ENCODE measurements at places on chromosomes 11 and 22.

- no peak for DNase-seq
Measured at GRCh38 chr11:2737226-2737590, 37.4 kb upstream of the KCNQ1OT1 start.

DNA sequence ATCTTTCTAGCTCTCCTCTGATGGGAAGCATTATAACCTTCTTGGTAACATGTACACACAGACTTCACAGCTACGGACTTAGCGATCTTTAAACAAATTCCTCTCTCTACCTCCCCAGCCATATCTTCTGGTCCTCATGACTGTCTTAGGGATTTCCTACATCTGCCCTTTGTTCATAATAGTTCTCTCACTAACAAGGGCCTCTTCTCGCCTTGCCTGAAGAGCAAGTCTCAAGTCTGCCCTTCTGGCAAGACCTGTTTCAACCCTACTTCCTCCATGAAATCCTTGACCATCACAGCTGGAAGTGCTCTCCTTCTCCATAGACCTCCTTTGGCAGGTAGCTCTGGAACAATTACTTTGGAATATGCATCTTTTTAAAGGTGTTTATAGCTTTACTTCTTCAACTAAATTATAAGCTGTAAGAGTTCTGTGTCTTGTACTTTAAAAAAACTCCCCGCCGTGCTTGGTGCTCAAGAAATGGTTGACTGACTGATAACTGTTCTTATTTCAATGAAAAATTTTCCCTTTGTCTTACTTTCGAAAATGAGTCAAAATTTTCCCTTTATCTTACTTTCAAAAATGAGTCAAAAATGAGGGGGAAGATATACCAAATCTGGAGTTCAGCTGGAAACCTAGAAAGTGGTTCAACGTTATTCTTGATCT, 34.7 kb downstream of the SNX19 start:
- no peak for DNase-seq

- DNase-seq: no peak
Measured at GRCh38 chr11:86205421-86206336, 38.9 kb upstream of the EED start.

DNA sequence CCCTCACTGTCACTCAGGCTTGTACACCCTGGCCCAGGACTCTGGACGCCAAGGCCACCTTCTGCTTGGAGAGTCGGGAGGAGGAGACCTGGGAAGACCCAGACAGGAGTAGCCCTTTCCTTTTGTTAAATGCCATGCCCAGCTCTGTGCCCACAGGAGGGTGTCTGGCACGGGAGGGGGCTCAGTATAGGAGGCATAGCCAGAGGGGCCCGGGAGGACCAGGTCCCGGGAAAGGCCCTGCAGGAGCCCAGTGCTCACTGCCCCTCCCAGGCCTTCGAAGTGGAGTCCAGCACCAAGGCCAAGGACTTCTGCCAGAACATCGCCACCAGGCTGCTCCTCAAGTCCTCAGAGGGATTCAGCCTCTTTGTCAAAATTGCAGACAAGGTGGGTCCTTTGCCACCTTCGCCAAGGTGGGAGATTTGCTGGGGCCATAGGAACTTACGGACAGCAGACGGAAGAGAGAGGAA, 79.0 kb downstream of the MYO7A start:
- no peak for DNase-seq

DNA sequence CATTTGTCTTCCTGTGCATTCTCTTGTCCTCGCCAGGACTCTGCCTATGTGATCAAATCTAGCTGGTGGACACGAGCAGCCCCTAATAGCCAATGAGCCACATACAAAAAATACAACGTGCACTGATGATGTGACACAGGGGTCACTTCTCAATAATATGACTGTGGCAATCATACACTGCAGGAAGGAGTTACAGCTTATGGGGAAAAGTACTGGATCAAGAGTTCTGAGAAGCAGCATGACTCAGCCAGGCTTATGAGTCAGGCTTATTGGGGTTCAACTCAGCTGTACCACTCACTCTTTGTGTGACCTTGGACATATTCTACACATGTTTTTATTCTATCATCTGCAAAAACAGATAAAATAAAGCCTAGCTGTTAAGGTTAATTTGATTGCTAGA, 889.4 kb upstream of the TENM4 start:
- no peak for DNase-seq

DNA sequence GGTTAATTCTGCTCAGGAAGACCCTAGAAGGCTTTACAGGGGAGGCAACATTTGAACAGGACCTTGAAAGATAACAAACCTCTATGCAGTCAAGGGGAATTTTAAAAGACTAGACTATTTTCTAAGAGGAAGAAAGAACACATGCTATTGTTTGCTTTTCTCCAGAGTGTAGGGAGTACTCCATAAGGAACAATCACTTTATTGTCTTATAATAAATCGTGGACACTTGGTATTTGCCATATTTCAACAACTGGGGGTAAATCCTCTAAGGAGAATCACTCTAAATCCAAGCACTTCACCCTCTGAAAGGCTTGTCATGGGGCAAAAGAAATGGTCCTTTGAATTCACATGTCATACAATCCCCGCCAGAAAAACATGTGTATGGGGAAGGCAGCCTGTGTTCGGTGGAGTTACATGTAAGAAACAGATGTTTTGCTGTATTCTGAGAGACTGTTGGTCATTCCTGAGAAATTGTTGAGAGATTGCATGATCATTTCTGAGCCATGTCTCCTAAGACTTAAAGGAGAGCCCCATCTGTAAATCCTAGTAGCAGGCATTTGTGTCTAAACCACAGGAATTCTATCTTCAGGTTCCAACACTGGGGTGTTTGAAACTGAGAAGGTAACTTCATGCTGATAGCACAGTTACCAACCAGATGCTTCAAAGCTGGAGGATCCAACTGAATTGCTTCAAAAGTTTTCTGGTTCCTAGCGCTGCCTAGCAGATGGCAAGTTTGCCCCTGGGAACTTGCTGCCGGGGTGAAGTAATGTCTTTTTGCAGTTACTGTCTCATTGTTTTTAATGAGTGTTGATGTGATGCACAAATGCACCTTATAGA, 66.8 kb downstream of the FZD4 start:
- no peak for DNase-seq

- DNase-seq: no peak
Measured at GRCh38 chr11:37333345-37333744, 735.3 kb upstream of the RAG2 start.

DNA sequence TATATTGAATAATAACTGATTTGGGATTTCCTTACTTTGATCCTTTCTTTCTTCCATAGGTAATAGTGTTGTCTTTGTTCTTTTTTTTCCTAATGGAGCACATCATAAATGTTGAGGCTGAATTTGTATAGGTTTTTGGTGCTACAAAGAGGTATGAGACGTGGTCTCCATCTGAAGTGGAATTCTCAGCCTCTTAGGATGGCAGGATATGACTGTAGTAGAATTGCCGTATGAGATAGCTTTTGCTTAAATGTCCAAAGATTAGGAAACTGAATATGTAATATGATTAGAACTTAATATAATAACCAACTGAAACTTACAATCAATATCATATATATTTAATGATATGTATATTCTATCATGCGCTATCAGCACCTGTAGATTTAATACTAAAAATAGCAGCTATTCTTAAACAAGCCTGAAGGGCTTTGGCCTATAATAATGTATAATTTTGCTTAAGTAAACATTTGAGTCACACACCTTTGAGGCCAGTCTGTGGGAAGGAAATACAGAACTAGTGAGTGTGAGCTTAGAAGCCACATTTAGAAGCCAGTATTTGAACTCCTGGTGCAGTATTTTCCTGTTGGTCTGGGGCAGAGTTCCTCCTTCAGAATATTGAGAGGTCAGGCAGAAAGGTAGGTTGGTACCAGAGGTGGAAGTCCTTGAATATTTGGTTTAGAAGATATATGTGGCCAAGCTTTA, 62.6 kb downstream of the SWAP70 start:
- no peak for DNase-seq

DNA sequence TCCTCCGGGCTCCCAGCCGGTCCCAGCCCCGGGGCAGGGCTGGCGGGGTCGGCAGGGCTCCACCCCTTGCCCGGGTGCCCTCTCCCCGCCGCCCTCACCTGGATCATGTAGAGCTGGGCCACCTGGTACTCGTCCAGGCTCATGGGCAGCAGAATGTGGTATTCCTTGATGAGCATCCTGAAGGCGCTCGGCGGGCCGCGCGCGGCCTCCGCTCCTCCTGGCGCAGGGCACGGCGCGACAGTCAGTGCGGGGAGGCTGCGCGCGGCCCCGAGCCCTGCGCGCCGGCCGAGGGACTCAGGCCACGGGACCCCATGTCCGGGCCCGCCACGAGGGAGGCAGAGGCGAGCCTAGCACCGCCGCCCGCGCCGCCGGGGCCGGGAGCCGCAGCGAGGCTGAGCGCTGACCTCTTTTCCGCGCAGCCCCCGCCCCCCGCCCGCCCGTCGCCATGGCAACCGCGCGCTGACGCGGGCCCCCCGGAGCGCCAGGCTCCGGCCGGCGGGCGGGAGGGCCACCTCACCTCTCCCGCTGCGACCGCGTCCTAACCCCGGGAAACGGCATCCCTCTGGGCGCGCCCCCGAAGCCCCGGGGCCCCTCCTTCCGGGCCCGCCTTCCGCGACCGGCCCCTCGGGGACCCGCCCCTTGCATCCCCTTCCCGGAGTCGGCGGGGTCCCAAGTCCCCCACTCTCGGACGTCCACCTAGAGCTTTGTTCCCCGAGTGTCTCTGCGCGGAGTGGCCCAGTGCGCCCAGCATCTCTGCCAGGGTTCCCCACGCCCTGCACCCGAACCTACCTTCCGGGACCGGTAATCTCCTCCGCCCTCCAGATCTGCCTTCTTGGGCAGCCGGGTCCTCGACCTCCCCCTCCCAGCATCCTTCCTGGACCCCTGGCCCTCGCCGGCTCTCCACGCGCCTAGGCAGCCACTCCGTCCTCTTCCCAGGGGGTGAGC, 886 bp downstream of the PITPNM1 start:
- DNase-seq: no peak

DNA sequence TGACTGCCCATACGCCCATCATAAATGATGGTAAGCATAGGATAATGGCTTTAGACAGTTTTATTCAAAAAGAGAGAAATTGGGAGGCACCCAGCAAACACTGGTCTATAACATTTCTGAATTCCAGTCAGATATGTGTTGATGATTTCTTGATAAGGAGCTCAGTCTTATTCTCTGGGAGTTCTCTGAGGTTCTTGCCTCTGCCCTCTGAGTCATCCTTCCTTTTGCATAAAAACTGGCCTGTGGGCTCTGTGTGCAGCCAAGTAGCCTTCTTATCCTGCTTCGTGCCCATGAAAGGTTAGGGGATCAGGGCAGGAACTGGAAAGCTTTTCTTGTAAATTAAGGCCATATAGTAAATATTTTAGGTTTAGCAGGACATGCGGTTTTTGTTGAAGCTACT, 48.9 kb downstream of the FAR1 start:
- no peak for DNase-seq

All from hematopoietic multipotent progenitor cell treated with erythropoietin and hydrocortisone succinate and interleukin-3 and kit ligand, for 15 days (in vitro differentiated cells).